ENCODE measurements at places on chromosomes 7 and 10.

GRCh38 chr10:79179164-79179956, 110.6 kb downstream of the ZMIZ1 start:
- no peak for DNase-seq

DNA sequence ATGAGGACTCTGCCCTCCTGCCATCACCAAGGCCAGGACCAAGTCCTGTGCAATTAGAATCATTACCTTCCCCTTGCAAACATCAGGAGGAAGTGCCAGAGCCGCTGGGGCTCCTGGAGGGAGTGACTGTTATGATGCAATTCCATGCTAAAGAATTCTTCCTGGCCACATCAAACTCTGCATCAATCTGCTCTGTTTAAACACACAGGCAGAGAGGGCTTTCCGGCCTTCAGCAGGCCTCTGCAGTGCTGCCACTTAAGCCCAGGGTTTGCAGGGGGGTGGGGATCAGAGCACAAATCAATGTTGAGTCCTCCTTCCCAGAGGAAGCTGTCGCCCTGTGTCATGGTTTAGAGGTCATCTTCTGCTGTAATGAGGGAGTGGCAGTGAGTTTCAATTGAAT, 58.1 kb downstream of the CTBP2 start:
- DNase-seq = no peak

DNA sequence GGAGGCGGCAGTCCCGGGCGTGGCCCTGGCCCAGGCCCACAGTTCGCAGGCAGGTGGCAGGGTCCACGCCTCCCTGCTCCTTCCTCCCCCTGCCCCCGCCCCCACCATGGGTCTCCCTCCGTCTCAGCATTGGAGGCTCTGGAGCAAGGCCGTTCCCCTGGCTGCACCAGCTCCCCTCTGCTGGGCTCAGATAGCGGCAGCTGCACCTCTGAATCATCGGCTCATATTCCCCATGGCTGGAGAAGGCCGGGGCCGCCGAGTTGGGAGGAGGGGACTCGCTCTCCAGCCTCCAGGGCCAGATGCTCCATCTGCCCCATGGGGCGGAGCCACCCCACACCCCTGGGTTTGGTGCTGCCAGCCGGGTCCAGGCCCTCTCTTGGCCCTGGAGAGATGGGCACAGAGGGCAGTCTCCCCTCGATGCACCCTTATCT, 145.0 kb downstream of the ELFN1 start:
- DNase-seq = no peak

- DNase-seq = no peak
Measured at GRCh38 chr7:127667017-127667670, 15.2 kb downstream of the SND1 start.

DNA sequence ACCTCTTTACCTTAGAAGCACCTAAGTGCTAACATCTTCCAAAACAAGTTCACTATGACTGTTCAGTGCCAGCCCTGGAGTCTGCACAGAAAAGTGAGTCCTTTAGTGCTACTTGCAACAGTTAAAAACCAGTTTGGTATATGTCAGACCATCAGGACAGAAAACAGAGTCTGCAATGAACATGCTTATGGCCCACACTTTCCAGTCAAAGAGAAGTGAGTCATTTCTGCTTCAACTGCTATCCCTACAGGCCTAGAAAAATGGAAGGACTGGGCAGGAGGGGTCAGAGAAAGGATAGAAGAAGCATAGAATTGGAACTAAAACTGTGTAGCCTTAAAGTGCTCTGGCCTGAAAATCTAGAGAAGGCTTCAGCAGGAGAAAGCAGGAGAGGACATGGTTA, 108.0 kb downstream of the PDE1C start:
- no peak for DNase-seq

- DNase-seq = no peak
Measured at GRCh38 chr7:144584726-144585125, 181.2 kb upstream of the NOBOX start.

DNA sequence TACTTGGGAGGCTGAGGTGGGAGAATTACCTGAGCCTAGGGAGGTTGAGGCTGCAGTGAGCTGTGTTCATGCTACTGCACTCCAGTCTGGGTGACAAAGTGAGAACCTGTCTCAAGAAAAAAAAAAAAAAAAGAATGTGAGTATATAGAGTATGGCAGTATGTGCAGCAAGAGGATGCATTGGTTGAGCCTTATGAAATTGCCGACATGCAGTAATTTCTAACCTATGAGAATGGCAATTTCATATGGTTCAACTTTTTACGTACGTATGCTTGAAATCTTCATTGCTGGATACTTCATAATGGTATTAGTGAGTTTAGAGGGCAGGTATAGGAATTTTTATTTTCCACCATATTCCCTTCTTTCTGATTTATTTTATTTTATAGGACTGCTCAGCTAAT, 4.6 kb upstream of the FAM133B start:
- DNase-seq = no peak

- no peak for DNase-seq
Measured at GRCh38 chr7:21939136-21939857, 6.4 kb downstream of the CDCA7L start.

GRCh38 chr10:16950656-16951601, 133.7 kb upstream of the RSU1 start:
- DNase-seq = no peak

- DNase-seq = no peak
Measured at GRCh38 chr10:103691723-103692435, 163.5 kb downstream of the SH3PXD2A start.

DNA sequence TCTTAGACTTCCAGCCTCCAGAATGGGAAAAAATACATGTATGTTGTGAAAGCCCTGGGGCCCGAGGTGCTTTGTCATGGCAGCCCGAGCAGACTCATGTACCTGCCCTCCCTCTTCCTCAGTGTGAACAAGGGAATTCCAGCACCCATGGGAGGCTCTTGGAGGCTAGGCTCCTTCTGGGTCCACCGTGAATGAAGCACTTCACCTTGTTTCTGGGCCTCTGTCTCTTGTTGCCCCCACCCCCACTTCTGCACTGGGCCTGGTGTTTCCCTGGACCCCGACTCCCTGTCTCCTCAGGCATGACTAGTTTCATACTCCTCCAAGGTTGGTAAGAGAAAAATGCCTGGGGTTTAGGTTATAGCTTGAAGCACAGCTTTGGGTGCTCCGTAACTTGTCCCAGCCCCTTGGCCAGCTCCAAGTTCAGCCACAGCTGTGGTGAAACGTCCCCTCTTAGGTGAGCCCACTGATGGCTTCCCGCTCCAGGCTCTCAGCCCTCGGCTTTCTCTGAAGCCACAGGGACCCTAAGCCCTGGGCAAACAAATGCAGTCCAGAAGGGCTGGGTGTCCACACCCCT, 30.2 kb upstream of the ARHGAP22 start:
- DNase-seq = no peak

DNA sequence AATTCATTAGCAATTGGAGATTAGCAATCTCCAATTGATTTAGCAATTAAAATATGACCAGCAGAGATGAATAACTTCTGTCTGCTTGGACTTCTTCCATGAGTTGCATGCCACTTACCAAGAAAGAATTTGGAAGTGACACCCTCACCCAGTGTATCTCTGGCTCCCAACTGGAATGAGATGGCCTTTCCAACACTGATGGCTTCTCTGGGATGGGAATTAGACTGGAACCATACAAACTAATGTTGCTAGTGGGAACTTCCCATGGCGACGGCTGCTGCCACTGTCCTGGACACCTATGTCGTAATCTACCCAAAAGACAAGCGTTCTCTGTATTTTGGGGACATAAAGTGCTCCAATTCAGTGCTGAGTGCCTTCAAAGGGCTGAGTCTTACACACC, 192.3 kb downstream of the COBL start:
- no peak for DNase-seq

DNA sequence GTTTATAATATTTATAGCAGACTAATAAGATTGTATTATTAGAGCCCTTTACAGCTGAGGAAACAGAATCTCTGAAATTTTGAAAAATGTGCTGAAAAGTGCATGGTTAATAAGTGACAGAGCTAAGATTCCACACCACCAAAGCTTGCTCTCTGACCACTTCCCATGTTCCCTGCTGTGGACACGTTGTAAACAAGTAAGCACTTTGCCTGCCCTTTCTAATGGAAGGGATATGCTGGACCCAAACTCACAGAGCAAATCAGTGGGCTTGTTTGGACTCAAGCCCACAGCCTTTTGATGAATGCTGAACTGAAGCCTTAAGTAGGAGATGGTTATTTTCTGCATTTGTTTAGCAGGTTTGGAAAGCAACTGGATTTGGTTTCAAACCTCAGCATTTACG, 214.0 kb upstream of the TMEM72 start:
- DNase-seq = no peak

DNA sequence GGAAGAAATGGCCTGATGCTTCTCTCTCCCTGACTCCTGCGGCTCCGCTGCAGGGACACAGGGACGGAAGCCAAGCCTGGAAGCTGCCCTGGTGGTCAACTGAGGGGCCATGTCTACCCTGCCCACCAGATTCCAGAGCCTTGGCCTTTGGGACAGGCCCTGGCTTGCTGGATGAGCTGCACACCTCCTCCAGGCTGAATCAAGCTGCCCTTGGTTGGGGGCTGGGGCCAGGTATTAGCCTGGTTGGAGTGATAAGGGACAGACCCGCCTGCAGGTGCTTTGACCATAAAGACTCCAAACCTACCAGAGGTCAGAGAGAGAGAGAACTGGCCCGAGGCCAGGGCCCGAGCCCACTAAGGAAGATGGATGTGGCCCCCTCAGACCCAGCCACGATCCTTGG, 30.1 kb downstream of the CRHR2 start:
- no peak for DNase-seq

GRCh38 chr10:86306628-86307278, 59.8 kb downstream of the GRID1 start:
- DNase-seq = no peak

DNA sequence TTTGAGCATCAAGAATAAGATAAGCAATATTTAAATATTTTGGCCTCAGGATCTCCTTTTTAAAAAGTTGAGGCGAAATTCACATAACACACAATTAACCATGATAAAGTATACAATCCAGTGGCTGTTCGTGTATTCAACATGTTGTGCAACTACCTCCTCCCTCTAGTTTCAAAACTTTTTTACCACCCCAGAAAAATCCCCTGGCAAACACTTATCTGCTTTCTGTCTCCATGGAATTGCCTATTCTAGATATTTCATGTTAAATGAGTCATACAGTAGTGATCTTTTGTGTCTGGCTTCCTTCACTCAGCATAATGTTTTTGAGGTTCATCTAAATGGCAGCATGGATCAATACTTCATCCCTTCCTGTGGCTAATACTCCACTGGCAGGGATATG, 31.8 kb upstream of the IL15RA start:
- DNase-seq = no peak

GRCh38 chr7:117086788-117087187, 133.5 kb downstream of the ST7 start:
- DNase-seq = no peak

GRCh38 chr7:122315507-122316466, 11.2 kb upstream of the FEZF1 start:
- DNase-seq = no peak

- DNase-seq = no peak
Measured at GRCh38 chr10:101566333-101567164, 21.5 kb downstream of the POLL start.

- DNase-seq = no peak
Measured at GRCh38 chr7:22375359-22376048, 18.6 kb upstream of the RAPGEF5 start.

- DNase-seq = no peak
Measured at GRCh38 chr7:140048138-140048537, 14.6 kb downstream of the PARP12 start.

- DNase-seq = no peak
Measured at GRCh38 chr7:111290982-111291381, 200.1 kb downstream of the LRRN3 start.

GRCh38 chr7:66423729-66424128, 205.0 kb upstream of the KCTD7 start:
- DNase-seq = no peak

GRCh38 chr7:75573477-75574019, 81.4 kb downstream of the SPDYE5 start:
- no peak for DNase-seq

DNA sequence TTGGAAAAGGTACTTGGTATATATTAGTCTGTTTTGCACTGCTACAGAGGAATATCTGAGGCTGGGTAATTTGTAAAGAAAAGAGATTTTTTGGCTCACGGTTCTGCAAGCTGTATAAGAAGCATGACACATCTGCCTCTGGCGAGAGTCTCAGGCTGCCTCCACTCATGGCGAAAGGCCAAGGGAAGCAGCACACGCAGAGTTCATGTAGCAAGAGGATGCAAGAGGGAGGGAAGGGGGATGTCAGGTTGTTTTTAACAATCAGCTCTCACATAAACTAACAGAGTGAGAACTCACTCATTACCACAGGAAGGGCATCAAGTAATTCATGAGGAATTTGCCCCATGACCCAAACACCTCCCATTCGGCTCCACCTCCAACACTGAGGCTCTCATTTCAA, 484.8 kb upstream of the DPP6 start:
- DNase-seq = no peak

DNA sequence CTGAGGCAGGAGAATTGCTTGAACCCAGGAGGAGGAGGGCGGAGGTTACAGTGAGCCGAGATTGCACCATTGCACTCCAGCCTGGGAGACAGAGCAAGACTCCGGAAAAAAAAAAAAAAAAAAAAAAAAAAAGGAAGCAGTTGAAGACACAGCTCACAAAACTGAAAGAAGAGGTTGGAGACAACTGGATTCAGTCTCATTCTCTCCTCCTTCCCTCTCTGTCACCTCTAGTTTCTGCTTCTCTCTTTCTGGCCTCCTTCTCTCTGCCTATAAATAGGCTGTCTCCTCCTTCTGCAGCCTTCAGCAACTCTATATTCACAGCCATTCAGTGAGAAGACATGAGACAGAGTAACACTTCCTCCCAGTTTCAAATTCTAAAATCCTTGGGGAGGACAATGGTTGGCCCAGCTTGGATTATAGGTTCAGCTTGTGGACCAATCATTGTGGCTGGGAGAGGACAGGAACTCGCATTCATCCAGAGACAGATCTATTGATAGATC, 125.6 kb upstream of the HABP2 start:
- no peak for DNase-seq

DNA sequence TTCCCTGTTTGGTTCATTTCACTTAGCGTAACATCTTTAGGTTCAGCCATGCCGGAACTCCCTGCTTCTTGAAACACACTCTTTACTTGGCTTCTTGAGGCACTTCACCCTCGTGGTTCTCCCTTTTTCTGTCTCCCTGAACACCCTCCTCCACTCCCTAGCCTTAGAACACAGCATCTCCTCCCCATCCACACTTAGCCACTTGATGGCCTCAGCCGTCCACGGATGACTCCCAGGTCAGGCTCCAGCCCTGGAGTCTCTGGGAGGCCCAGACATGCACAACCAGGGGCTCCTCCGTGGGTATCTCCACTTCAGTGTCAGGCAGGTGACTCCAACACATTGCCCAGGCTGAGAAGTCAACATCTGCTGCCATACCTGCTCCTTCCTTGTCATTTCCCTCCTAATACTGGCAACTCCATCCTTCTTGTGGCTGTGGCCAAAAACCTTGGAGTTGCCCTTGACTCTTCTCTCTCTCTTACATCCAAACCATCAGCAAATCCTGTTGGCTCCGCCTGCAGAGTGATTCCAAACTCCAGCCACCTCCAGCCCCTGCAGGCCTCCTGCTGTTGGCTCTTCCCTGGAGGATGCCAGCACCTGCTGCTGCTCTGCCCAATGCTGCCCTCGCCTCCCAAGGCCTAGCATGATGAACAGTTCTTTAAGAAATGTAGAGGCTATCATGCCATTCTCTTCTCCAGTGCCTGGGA, 8.4 kb upstream of the INMT start:
- DNase-seq = no peak
